ENCODE measurements at places on chromosomes 11 and 22. TPM values are rescaled to one million over a fixed set of nuclear protein-coding genes. Genes with fewer than 3 reads are reported as not detected.

Gene PRODH
- 0.25 TPM for total RNA-seq

Gene PANX3
- total RNA-seq, result not detected

Gene CRYBB3
- total RNA-seq, result 0.57 TPM

Gene MMP11
- 0.50 TPM for total RNA-seq

Gene CCDC15
- 9.0 TPM for total RNA-seq

Gene CARD10
- not detected for total RNA-seq

Gene OLFML1
- not detected for total RNA-seq

Gene KREMEN1
- 0.15 TPM for total RNA-seq

Gene OR52A1
- not detected for total RNA-seq

Gene CHCHD10
- total RNA-seq, result 44.6 TPM

Gene CRYBB2
- total RNA-seq, result not detected

Gene CAT
- total RNA-seq, result 40.0 TPM

DNA sequence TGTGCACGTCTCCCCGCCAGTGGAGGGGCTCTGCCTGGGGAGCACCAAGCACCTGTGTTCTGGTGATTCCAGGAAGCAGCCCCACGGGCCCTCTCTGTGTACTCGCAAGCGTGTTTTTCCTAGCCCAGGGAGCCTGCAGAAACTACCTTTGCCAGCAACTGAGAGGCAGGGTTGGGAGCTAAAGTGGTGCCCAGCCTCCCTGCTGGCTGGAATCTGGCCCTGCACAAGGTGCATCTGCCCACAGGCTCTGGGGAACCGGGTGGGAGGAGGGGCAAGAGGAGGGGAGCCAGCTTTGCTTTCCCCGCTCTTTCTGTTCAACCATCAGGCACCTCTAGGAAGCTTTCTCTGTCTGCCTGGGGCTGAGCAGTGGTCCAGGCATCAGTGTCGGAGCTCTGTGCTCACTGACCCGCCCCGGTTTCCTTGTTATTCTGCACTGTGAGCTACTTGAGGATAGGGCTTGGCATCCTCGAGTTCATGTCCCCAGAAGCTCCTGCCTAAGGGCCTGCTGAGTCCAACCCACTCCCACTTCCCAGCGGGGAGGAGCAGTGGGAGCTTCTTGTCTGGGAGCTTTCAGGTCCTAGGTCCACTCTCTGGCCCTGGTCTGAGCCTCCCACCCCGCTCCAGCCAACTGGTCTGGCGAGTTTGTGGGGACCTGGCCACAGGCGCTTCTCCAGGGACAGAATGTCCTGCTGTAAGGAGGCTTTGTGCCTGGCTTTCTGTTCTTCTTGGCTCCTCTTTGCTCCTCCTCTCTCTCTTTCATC lies 14.9 kb downstream of the DAGLA start:
- no peak for DNase-seq

DNA sequence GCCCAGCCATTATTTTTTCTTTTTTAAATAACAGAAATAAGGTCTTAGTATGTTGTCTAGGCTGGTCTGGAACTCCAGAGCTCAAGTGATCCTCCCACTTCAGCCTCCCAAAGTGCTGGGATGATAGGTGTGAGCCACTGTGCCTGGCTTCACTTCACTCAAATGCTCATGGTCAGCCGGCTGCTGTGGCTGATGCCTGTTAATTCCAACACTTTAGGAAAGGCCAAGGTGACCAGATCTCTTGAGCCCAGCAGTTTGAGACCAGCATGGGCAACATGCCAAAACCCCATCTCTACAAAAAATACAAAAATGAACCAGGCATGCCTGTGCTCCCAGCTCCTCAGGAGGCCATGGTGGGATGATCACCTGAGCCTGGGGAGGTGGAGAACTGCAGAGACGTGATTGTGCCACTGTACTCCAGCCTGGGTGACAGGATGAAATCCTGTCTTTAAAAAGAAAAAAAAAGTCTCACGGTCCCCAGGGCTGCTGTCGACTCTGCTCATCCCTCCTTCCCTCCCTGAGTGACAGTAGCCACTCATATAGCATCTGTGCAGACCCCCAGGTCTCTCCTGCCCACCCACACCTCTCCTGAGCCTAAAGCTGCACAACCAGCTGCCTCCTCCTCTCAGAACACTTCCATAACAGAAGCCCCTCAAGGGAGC lies 3.6 kb downstream of the YDJC start:
- no peak for DNase-seq

DNA sequence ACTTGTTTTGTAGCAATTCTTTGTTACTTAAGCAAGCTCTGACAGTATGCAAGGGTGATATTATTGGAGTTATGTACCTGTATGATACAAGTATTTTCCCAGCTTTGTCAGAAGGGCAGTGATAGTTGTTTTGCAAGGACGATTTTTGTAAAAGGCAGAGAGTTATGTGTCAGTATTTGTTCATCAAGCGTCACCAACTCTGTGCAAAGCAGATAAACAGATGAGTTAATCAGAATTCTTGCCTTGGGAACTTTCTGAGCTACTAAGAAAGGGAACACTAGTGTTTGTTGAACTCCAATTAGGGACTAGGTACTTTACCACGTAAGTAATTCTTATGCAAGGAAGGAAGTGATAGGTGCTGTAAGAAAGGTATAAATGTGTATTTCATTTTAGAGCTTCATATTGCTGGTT lies 1.4 kb downstream of the USP47 start:
- DNase-seq, result no peak

GRCh38 chr11:126834149-126834548 lies 166.4 kb downstream of the KIRREL3 start:
- DNase-seq, result no peak

- no peak for DNase-seq
These were observed 6.8 kb downstream of the FUT4 start for GRCh38 chr11:94550513-94550912.

- DNase-seq, result no peak
These were observed 106.8 kb downstream of the KIRREL3 start for GRCh38 chr11:126893796-126894195.

DNA sequence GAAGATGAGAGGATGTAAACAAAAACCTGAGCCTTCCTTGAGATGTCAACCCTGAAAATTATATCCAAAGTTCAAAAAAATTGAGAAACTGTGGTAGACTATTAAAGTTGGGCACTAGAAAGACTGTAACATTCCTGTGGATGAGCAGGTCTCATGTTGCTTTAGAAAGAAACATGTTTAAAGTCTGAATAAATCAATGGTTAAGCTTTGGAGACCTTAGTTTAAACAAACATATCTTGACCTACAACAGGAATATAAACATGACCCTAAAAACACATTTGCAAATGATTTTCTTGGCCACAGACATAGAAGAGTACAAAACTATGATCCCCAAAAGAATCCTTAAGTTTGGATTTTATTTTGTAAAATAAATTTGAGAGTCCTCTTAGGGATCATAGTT lies 38.1 kb upstream of the PCF11 start:
- DNase-seq, result no peak

DNA sequence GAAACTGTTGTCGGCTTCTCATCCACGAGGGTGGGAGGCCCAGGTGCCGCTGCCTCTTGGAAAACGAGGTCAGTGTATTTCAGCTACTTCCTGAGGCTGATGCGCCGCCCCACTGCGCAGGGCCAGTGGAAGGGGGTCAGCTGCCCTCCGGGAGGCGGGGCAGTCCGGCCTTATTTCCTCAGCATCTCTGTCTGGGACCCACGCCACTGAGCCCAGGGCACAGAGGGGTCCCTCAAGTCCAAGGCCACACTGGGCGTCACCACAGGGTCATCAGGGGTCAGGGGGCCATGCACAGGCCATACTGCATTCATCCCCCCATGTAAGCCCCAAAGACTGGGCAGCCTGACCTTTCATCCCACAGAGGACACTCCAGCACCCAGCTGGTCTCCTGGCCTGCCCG lies 12.1 kb downstream of the RTN4R start:
- DNase-seq, result no peak

GRCh38 chr22:37638391-37639069 lies 939 bp upstream of the SH3BP1 start:
- DNase-seq, result peak; percentile 70

DNA sequence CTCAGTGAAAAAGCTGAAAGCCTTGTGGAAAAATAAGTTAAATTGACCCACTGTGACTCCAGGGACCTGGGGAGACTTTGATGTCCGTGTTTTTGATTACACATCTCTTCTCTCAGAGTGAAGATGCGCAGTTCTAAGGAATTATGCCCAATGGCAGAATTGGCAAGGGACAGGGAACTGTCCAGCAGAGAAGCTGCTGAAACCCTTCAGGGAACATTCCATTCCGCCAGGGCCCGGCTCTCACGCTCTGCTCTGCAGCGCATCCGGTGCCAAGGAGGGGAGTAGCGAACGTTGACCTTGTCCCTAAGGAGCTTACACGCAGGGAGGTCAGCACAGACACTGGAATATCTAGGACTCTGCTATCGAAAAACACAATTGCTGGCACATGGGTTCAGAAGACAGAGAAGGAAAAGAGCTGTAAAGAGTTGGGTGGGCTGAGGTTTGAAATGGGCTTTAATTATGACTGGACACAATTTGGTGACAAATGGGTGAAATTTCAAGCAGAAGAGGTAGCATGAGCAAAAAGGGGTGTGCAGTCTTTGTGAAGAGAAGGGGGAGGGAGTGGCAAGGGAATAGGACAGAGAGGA lies 64.5 kb upstream of the B3GAT1 start:
- DNase-seq, result peak; percentile 18

DNA sequence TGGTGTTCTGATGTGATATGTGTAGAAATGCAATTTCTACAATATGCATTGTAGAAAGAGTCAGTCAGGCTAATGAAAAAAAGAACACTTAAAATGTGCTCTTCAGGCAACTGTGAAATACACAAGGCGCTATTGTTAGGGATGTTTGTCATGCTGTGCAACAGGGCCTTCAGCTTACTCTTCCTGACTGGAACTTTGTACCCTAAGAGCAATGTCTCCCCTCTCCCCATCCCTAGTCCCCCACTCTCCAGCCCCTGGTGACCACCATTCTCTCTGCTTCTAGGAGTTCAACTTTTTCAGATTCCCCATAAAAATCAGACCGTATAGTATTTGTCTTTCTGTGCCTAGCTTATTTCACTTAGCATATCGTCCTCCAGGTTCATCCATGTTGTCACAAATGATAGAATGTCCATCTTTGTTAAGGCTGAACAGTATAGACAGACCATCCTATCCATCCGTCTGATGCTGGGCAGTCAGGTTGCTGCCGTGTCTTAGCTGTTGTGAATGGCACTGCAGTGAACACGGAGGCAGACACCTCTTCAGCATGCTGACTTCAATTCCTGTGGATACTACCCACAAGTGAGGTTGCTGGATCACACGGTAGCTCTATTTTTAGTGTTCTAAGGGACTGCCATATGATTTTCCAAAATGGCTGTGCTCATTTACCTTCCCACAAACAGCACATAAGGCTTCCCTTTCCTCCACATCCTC lies 10.7 kb downstream of the NDUFV1 start:
- no peak for DNase-seq

DNA sequence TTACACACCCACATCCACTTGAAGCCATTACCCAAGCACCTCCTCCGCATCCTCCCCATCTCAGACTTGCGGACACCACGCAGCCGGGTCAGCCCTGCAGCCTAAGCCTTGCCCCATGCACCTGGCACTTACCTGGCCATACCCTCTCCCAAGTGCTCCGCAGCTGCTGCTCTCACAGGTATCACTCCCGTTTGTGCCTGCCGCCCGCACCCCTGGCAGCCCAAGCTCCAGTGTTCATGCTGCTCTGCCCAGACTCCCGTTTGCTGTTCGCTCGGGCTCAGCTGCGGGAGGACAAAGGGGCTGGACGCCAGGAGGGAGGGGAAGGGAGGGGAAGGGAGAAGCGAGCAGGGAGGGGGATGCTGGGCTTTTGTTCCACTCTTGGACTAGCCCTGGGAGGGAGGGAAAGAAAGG lies at the start of gene KLHL35:
KLHL35 (minus strand) TSS at position 293 of the 411 bp plus-strand sequence. CDS start 2,574 bp downstream, outside the sequence.
- no peak for DNase-seq

DNA sequence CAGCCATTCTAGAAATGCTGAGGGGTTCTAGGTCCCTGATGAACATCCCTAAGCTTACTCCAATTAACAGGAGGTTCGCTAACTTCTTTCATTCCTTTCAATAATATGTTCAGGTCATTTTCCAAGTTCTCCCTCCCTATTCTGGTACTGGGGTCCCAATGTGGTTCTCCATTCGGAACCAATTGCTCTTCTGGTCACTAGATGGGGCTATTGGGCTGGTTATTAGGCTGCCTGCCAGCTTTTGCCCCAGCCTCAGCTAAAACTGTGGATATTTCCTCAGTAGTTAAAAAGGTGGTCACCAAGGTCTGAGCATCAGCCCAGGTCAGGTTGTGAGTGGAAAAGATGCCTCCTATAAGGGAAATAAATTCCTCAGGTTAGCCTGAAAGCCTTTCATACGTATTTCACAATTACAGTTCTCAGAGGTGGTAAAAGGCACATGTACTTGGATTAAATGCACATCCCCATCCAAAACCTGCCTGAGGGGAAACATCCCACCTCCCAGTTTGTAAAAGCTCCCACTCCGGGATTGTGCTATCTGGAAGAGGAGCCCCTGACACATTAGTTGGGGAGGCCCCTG lies 161.1 kb upstream of the CCDC179 start:
- no peak for DNase-seq

- DNase-seq, result no peak
These were observed 22.4 kb downstream of the DGAT2 start for GRCh38 chr11:75790986-75791385.

- no peak for DNase-seq
These were observed 134.8 kb downstream of the EHF start for GRCh38 chr11:34755671-34756070.

DNA sequence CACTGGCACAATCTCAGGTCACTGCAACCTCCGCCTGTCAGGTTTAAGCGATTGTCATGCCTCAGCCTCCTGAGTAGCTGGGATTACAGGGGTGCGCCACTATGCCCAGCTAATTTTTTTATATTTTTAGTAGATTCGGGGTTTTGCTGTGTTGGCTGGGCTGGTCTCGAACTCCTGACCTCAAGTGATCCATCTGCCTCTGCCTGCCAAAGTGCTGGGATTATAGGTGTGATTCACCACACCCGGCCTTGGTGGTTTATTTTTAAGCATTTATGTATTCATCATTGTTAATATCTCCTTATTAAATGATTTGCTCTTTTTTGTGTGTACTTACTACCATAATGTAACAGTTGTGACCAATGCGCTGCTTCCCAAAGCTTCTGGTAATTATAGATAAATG lies 171.7 kb downstream of the DDX10 start:
- DNase-seq, result no peak

DNA sequence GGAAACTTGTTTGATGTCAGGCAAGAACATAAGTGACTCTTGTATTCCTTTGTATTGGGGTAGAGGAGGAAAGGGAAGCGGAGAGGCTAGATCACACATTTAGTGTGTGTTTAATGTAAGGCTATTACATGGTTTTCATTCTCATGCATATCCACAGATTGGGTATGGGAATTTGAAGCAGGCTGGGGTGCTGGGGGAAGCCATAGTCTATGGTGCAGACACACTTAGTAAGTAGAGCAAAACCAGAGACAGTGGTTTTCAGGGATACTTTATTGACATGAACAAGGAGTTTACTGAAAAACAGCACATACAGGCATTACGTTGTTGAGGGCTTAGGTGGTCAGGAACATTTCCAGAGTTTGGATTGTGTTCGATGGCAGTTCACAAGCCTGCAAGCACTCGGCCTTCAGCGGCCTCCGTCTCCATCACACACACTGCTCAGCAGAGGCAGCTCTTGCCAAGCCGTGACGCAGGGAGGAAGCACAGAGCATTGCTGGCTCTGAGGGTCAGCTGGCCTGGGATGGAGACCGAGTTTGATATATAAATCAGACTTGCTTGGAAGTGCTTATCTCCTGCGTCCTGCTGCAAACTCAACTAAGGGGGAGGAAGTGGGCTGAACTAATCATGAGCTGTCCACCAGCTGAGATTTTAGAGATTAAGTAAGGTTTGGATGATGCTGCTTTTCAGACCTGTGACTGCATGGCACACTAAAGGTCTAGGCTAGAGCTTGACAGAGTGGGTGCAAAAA lies 25.3 kb downstream of the SCN3B start:
- no peak for DNase-seq

Measured in activated CD4-positive, alpha-beta T cell treated with anti-CD3 and anti-CD28 coated beads, Interleukin-2, amount 10 ng/mL, durations not matched to agents 7 days and 5 days (primary cell).